Stimulated activated CD4-positive, alpha-beta T cell treated with anti-CD3 and anti-CD28 coated beads, Interleukin-2, amount 100 ng/mL, for 24 hours (primary cell): ENCODE measurements at places on chromosomes 3 and 15.

GRCh38 chr3:156859578-156859977 lies 33.4 kb downstream of the LEKR1 start:
- no peak for DNase-seq

DNA sequence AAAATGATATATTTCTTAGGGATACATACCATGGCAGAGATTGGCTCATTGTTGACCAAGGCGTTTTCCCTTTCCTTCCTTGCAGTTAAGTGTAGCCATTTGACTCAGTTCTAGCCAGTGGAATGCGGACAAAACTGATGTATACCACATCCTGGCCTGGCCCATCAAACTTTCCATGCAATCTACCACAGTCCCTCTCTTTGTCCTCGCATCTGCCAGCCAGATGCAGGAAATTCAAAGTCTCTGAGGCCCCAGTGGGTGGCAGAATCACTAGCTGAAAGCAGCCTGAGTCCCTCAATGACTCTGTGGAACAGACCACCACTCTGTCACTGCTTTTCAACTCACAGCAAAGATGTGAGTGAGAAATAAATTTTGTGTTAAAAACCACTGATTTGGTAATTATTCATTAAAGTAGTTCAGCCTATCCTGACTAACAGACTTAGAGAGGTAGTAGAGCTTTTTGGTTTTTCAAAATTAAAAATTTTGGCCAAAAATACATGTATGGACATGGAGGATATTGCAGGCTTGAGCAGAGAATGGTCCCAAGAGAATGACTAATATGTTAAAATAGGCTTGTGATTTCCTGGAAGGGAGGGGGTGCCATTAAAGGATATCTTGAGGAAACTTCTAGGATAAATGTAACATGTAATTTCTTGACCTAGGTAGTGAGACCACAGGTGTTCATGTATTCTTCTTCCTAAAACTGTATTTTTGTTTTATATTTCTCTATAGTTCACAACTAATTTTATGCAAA lies 10.9 kb downstream of the LRRFIP2 start:
- DNase-seq, result peak; percentile 42

GRCh38 chr3:73433687-73434086 lies 191.1 kb downstream of the PDZRN3 start:
- no peak for DNase-seq

GRCh38 chr15:64731012-64731804 lies 44.2 kb downstream of the RBPMS2 start:
- DNase-seq, result peak; percentile 93

DNA sequence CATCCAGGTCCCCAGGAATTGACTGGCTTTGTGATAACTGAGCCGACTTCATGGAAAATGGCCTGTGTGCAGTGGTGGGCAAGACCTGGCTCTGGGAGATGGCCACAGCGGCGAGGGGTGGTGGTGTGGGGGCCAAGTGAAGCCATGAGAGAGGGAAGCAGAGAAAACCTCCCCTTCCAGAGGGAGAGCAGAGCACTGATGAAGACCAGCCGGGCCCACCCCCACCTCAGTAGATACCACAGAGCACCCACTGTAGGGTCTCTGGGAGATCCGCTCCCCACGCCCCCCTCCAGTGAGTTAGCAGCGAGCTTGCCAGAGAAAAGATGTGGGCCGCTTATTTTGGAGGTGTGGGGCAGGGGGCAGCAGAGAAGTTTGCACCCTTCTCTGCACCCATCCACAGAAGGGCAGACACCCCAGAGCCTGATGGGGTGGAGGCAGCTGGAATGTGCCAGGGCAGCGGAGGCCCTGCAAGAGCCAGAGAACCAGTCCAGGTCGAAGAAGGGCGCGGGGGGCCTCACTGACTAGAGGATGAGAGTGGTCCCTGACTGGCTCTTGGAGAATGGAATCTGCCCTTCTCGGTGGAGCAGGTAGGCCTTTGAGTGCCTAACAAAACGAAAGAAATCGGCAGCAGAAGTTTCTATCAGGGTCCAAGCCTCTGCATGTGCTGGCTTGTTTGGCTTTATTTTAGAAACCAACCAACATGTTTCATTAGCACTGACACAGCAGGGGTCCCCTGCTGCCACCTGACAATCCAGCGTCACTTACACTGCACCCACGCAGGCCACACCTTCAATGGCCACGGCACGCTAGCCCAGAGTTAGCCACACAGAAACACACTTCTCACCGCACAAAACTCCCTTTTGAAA lies 28.3 kb downstream of the MELTF start:
- no peak for DNase-seq

DNA sequence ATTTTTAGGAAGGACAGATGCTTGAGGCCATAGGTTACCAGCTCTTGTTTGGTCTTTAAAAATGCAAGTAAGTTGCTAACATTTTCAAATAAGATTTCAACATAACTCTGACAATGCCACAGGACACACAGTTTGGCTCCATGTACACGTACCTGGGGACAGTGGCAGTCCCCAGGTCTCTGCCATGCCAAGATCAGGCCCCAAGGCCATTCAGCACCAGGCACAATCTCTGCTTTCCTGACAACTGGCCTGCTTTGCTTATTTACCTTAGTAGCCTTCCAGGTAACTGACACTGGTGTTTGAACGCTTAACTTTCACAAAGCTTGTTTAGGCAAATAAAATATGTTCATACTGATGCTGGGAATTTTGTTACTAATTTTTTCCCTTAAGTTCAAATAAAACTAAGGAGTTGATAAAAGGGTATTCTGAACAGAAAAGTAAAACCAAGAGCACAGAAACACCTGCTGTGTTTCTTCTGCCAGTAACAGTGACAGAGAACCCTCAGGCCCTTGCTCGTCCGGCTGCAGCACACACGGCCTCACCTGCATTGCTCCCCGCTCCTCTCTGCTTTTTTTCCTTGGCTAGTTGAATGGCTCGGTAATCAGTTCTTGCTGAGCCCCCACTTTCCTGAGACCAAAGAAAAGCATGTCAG lies 16.5 kb downstream of the ZXDC start:
- no peak for DNase-seq

DNA sequence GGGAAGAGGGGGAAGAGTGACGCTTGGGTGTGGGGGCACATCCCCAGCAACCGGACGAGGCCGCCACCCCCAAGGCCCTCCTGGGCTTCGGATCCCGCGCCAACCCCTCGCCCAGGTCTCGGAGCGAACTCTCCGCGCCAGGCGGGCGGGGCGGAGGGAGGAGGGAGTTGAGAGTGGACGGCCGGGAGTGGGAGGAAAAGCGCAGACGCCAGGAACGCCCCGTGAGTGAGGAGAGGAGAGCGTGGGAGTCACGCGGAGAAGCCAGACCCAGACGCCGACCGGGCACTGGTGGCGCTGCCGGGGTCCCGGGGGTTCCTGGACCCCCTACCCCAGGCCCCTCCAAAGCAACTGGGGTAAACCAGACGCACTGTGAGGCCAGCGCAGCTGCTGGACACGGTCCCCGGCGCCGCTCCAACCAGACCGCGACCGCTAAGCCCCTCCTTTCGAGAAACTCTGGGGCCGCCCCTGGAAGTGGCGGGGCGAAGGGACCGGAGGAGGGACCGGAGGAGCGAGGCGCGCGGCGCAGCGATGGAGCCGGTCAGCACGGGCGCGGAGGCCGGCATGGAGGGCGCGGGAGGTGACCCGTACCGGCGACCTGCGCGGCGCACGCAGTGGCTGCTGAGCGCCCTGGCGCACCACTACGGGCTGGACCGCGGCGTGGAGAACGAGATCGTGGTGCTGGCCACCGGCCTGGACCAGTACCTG lies at the start of gene EFCC1:
EFCC1 (plus strand) TSS at position 204 of the 705 bp plus-strand sequence; CDS start at position 529, 325 bp downstream.
- no peak for DNase-seq

GRCh38 chr3:113265231-113265630 lies 53.9 kb downstream of the BOC start:
- no peak for DNase-seq

DNA sequence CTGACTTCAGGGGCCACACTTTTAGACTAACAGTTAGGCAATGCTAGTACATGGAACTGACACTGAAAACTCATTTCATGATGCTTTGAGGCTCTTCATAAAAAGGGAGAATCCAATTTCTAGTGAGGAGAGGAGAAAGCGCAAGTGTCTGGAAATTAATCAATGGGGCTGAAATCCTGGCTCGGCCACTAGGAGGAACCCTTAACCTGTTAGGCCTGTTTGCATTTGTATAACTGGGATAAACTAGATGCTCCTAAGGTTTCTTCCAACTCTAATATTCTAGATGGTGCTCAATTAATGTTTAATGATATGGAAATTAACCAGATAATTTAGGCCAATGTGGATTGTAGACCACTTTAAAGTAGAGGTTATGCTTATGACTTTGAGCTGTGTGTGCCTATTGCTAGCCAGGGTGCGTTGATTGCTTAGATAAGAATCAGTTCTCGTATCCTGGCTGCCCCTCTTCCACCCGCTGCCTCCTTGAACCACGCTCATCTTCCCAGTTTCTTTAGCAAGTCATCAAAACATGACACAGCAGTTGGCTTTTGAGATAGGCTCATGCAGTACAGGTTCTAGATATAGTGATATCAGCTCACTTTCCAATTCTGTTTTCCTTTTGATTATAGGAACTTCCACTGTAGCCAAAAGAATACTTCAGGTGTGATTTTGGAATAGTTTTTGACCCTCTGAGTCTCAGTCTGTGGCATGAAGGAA lies 16.8 kb upstream of the CRBN start:
- DNase-seq, result no peak

DNA sequence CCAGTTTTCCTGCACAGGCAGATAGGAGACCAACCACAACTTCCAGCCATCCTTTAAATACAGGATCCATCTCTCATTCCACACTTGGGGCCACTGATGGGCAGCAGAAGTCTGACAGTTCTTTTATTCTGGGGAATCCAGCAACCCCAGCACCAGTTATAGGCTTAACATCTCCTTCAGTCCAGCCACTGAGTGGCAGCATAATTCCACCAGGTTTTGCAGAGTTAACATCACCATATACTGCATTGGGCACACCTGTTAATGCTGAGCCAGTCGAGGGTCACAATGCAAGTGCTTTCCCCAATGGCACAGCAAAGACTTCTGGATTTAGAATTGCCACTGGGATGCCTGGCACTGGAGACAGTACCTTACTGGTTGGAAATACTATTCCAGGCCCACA lies 2.9 kb downstream of the NPAP1 start:
- no peak for DNase-seq

- no peak for DNase-seq
Measured at GRCh38 chr3:26521261-26521660, 101.3 kb upstream of the LRRC3B start.

DNA sequence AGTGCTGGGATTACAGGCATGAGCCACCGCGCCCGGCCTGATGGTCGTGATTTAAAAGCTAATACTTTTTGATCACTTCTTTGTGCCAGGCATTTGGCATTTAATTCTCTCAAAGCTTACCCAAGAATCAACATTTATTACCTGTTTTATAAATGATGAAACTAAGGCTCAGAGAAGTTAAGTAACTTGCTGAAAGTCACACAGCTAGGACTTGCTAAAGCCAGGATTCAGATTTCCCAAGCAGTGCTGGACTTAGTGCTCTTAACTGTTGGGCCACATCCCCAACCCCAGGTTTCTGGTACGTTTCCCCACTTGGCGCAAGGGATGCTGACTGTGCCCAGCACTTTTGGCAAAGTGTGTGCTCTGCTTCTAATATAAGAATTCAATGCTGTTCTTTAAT lies 10.5 kb downstream of the GRK7 start:
- DNase-seq, result no peak

DNA sequence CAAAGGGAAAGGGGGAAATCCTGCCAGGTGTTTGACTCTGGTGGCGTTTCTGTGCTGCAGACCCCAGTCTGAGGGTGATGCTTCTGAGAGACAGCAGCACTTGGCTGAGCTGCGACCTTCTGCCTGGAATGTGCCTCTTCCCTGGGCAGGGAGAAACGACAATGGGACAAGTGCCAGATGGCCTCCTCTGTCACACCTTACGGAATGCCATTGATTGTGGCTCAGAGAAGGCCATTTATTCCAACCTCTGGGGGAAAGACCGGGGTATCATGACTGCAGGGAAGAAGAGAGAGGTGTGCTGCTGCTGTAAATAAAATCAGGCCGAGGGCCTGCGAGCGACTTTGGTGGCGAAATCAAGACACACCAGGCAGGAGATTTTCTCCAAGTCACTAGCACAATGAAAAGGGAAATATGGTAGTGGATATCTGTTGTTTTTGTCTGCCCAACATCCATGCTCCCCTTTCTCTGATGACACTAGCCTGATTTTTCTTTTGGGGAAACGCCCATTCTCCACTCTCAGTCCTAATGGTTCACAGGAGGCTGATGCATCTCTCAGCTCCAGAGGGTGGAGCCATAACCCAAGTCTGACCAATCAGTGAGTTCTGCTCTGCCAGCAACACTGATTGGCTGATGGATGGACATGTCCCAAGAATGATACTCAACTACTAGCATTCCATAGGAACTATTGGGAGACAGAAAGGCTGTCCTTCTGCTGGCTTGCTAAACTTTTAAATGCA lies 336.1 kb downstream of the FOXP1 start:
- no peak for DNase-seq

DNA sequence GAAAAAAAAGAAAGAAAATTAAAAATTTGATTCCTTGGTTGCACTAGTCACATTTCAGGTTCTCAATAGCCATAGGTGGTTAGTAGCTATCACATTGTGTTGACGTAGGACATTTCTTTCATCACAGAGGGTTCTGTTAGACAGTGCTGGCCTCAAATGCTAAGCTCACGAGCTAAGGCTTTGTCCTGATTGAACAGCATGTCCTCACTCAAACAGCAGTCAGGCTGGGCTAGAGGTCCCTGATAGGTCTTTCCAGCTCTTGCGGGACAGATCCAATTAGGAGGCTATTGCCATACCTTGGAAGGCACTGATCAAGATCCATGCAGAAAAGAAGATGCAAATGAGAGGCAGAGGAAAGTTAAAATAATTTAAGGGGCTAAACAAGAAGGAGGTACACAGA lies 85.9 kb upstream of the HACD2 start:
- DNase-seq, result no peak

- no peak for DNase-seq
Measured at GRCh38 chr3:14605744-14606143, 45.8 kb upstream of the CCDC174 start.
